ENCODE measurements at places on chromosomes 1 and 21.

- no peak for DNase-seq
Measured at GRCh38 chr1:11453742-11454491, 25.0 kb upstream of the DISP3 start.

DNA sequence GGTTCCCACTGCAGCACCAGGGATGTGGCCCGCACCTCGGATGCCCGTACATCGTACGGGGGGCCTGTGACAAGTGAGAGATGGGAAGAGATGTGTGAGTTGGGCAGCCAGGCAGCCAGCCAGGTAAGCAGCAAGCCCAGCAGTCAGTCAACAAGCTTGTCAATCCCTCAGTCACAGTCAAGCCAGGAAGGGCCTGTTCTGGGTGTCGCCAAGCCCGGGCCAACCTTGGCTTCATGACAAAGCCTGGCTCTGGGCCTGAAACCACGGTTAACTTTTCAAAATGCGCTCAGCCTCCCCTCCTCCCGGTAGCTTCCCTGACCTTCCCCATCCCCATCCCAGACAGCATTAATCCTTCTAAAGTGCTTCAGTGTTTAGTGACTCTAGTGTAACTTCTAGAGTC, 31.8 kb downstream of the MYOM3 start:
- no peak for DNase-seq

DNA sequence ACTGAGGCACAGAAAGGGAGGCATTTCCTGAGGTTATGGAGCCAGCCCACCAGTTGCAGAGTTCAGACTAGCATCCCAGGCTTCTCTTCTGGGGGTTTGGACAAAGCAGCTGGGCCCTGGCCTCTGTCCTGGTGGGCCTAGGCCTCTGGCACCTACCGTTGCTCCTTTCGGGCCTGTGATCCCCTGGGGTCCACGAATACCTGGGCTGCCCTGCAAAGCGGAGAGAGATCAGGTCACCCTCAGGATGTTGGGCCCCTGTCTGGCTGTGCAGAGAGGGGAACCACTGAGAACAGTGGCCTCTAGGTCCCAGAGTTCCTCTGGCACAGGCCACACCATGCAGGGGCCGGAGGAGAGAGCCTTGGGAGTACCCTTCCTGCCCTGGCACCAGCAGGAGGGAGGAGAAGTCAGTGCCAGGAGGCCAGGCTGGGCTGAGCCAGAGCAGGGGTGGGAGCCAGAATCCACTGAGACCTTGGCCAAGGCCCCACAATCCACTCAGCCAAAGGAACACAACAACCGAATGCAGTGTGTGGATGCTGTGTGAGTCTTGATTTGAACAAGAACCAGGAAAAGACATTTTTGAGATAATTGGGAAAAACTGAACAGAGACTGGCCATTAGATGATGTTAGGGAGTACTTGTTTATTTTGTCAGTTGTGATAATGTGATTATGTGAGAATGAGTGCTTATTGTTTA, 8.9 kb downstream of the COL9A2 start:
- no peak for DNase-seq

DNA sequence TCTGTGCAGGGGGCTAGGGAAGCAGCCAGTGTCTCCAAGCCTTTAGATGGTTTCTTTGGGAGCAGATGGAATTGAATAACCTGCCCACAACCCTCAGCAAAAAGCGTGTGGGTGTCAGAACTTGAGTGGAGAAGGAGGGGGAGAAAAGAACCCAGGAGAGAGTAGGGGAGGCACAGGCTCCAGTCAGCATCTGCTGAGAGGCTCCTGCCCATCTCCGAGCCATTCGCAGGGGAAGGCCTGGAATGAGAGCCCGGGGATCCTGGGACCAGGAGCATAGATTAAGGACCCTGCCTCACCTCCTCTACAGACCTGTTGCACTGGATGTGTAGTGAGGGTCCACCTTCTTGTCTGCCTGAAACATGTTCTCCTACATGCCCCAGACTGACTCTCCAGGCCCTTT, 16.3 kb downstream of the TMEM81 start:
- no peak for DNase-seq

- no peak for DNase-seq
Measured at GRCh38 chr1:46492269-46492853, 2.7 kb downstream of the DMBX1 start.

Data from endothelial cell (in vitro differentiated cells).